ENCODE measurements at places on chromosomes 11 and 22.

- DNase-seq = peak; percentile 33
Measured at GRCh38 chr11:33207408-33207985, 46.2 kb upstream of the CSTF3 start.

DNA sequence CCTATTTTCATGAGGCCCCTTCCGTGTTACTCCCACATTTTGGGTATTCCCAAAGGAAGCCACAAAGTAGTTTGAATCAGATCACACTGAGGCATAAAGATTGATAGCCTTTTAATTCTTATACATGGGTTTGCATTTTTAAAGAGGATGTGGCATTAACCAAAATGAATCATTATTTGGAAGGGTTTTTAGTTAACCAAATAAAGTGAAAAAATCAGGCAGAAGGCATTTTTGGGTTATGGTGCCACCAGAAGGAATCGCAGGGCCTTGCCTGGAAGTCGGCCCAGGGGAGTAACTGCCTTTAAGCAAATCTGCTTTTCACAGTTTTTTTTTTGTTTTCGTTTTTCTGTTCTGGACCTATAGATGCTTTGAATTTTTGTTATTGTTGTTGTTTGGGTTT is 55.4 kb downstream of the HSD17B12 start:
- DNase-seq = peak; percentile 78

DNA sequence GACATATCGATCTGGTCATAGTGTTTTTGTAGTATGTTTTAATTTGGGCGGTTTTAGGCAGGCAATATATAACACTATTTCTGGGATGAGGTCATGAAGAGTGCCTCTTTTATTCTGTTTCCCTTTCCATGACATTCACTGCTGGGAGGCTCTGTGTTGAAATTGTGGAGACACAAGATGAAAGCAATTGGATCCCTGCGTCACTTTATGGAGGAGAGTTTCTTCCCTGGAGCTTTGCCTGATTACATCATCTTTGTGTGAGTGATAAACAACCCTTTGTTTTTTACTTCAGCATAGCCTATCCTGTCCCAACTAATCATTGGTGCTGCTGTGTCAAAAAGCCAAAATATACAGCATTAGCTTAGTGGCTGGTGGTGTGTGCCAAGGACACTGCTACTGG is 48.6 kb downstream of the PARVG start:
- no peak for DNase-seq

GRCh38 chr22:36982136-36982535 is 37.1 kb downstream of the TST start:
- DNase-seq = no peak

GRCh38 chr11:128970598-128971190 is 28.0 kb upstream of the TP53AIP1 start:
- DNase-seq = no peak
